ENCODE measurements at places on chromosomes 5 and 9. TPM values are rescaled to one million over a fixed set of nuclear protein-coding genes. Genes with fewer than 3 reads are reported as not detected.

DNA sequence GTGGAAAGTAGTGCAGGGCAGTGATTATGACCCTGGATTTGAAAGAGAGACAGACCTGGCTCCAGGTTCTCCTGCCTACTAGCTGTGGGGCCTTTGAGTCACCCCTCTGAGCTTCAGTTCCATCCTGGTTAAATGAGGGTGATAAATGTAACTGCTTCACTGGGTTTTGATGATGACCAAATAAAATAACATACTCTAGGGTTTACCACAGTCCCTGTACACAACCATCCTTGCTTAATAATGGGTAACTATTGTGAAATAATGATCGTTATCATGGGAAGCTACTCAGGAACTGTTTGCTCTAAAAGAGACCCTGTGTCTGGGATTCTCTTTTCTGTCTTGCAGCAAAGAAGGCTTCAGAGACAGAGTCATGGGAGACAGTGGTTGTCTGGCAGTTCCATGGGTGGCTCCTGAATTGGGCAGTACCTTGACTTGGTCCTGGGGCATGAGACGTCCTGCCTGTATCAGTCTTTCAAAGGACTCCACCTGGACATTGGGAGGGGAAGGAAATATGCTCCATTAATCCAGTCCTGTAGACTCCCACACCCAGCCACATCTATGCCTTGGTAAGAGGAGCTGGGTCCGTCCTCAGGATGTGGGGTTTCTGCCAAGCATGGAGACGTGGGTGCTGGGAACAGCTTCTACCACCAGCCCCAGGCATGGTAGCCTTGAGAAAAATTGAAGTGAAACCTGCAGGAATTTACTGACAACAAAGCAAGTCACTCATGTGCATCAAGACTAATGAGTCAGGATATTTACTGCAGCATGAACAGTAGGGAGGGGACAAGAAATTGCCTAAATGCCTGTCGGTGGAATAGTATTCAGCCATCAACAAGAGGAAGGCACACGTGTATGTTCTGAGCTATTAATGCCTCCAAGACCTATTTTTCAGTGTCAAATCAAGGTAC is 23.4 kb downstream of the AKNA start:
- DNase-seq = no peak

PLPP7 gene
- 2.8 TPM for total RNA-seq

- no peak for DNase-seq
These were observed 13.4 kb upstream of the PCSK5 start for GRCh38 chr9:75876999-75877640.

AGXT2 gene
- not detected for total RNA-seq

FAXDC2 gene
- total RNA-seq = 6.2 TPM

DNA sequence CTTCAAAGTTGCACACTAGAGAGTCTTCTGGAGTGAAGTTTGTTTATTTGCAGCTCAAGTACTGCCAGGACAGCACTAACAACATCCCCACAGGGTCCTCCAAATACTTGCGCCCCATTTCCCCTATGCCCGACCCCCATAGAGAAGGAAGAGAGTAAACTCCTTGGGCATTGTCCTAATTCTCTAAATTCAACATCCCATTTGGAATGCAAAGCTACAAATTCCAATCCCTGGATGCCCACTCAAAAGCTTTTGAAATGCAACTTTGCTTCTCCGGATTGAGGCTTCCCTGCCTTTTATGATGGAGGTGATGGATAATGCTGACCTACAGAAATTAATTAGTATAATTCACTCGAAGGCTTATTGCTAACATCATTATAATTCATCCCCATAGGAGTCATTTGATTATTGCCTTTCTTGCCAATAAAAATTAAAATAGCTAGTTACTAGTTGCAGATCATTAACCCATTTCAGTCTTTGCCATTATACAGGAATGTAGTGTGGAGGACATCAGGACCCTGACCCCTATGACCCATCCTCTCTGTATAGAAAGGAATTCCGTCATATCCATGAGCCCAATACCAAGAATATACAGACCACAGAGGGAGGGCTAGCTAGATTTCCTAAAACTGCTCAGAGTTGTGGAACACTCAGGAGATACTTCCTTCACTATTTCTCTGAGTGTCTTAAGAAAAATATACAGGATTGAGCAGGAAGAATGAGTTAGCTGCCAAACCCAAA is 277.6 kb downstream of the ZNF608 start:
- peak; percentile 55 for DNase-seq

DNA sequence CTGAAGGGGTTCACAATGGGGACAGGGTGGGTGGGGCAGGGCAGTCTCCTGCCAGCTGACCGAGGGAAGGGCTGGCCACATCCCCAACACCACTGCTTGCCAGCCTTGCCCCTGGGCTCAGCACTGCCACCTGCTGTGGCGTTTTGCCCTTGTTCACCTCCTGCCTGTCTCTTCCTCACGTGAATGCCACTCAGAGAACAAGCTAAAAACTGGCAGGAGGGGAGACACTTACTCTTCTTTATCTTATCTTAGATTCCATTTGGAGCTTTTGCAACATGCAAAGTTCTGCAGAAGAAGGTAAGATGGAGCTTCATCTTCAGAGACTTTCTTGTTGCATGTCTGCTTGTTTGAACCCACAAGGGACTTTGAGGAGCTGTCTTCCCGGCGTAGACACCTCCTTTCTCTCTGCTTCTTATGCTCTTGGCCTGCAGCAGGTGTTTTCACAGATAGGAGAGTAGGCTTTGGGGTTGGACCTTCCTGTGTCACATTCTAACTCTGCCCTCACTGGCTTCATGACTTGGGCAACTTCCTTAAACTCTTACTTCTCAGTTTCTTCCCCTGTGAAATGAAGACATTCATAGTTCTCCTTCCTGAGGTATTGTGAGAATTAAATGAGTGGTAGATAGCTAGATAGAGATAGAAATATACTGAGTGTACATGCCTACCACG is 4.1 kb downstream of the LRSAM1 start:
- DNase-seq = peak; percentile 58

FCN2 gene
- total RNA-seq = not detected

FBN2 gene
- 215 TPM for total RNA-seq

GRCh38 chr5:58794875-58795274 is 212.0 kb downstream of the RAB3C start:
- no peak for DNase-seq

- no peak for DNase-seq
These were observed 5.2 kb downstream of the SLC31A2 start for GRCh38 chr9:113155911-113156588.

PDGFRB gene
- 5.4 TPM for total RNA-seq

- DNase-seq = peak; percentile 26
These were observed 12.5 kb upstream of the FCN2 start for GRCh38 chr9:134867917-134868750.

ESM1 gene
- not detected for total RNA-seq

DNA sequence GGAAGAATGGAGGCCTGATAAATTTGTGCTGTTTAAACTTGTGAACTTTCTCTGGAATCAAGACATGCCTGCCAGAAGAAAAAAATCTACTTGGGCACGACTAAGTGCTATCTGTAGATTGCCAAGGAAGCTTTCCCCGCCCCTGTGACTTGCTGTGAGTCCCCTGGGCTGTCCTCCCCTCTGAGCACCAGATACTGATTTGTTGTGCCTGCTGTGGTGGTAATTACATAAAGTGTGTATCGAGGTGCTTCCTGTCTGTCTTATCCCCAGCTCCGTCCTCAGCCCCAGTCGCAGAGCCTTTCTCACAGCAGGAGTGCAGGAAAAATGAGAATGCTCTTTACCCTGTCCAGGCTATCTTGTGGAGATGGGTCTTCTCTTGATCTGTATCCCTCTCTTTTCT is 53.9 kb downstream of the TRIO start:
- no peak for DNase-seq

- no peak for DNase-seq
These were observed 614.7 kb upstream of the ST8SIA4 start for GRCh38 chr5:101517795-101518194.

All from endodermal cell (in vitro differentiated cells).